ENCODE measurements at places on chromosomes 3 and 15.

- DNase-seq = no peak
These were observed 211.3 kb downstream of the MYRIP start for GRCh38 chr3:40020689-40021088.

- DNase-seq = no peak
These were observed at the start of gene TRPM1 for GRCh38 chr15:31101262-31102038. Gene TRPM1 (minus strand): TSS chr15:31101725. CDS start chr15:31081355, 20,370 bp downstream.

- DNase-seq = no peak
These were observed 152.0 kb downstream of the KLHL25 start for GRCh38 chr15:85642693-85643066.

GRCh38 chr3:110343376-110343775 is 728.2 kb upstream of the NECTIN3 start:
- DNase-seq = no peak

GRCh38 chr15:85890620-85890980 is 95.9 kb upstream of the KLHL25 start:
- no peak for DNase-seq

- no peak for DNase-seq
These were observed 304.1 kb downstream of the ZNF621 start for GRCh38 chr3:40828741-40829415.

DNA sequence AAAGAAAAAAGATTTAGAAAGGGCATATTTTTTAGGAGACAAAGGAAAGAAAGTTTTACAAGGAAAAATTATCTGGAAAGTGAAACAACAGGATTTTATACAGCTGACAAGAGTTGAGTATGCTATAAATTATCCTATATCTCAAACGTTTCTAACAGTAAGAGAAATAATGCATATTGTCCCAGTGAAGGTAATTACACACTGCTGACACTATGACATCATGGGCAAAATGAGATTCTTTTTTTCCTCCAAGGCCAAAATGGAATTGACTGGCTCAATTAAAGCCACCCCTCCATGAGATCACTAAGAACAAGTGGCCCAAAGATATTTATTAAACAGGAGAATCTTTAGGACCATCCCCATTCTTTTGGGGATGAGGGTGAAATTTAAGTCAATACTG is 72.0 kb upstream of the CDIN1 start:
- no peak for DNase-seq

- no peak for DNase-seq
These were observed 481.9 kb downstream of the FOXP1 start for GRCh38 chr3:71101626-71102025.

DNA sequence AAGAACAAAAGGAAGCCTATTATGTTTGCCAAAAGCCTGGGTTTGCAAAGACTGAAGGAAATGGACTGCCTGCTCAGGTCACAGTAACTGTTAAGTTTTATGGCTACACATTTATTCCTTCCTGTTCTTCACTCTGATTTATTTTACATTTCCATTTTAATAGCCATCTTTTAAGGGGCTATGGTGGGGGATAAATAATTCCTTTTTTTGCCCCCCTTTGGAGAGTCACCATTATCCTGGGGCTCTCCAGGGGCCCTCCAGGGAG is 53.5 kb upstream of the MYZAP start:
- no peak for DNase-seq

DNA sequence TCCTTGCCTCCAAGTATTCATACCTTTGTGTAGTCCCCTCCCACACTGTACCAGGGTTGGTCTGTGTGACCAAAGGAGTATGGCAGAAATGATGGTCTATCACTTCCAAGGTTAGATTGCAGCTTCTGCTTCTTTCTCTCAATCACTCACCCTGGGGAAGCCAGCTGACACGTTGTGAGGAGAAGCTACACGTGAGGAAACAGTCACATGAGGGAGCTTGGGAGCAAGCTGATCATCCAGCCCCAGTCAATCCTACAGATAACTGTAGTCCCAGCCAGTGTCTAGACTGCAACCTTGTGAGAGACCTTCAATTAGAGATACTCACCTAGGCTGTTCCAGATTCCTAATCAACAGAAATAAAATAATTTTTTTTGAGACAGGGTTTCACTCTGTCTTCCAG is 6.2 kb upstream of the ZNF774 start:
- DNase-seq = no peak

GRCh38 chr3:119831022-119831421 is 49.1 kb downstream of the NR1I2 start:
- DNase-seq = no peak

GRCh38 chr3:153244961-153245360 is 82.9 kb downstream of the RAP2B start:
- DNase-seq = no peak

- DNase-seq = no peak
These were observed 79.6 kb downstream of the SOX2 start for GRCh38 chr3:181791056-181791955.

DNA sequence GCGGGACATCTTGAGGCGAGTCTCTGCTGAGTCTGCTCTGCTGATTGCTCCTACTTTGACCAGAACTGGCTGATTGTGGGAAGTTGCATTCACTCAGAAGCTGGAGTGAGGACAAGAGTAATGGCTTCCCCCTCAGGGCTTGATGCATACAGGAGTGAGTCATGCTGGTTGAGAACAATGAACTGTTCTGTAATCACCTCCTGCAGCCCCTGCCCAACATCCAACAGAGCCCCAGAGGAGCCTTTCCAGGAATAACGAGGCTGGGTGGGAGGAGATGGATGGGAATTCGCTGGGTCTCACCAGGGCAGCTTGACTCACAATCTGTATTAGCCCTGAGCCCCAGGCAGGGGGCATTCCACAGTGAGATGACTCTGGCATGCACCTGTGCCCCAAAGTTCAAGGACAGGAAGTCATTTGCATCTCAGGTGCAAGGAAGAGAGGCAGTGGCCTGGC is 85.0 kb downstream of the RAB11A start:
- DNase-seq = no peak

GRCh38 chr15:63165166-63165859 is 8.0 kb upstream of the RPS27L start:
- DNase-seq = no peak

GRCh38 chr15:77858792-77859490 is 218.6 kb downstream of the TBC1D2B start:
- no peak for DNase-seq

- DNase-seq = no peak
These were observed 32.2 kb upstream of the SSR3 start for GRCh38 chr3:156586905-156587759.

DNA sequence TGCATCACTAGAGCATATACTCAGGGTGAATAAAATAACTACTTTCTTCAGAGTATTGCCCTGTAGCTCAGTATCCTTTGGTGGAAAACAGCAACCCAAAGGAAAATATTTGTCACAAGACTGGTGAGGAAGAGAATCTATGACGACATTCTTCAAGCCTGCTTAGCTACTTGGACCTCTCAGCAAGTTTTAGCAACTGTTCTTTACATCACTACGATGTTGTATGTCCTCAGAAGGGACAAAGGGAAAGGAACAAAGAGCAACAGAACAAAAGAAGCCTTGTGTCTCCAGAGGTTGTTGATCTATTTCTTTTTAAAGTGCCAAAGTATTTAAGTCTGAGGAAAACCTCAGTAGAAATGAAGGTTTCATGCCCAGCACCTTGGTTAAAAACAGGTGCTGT is 746.7 kb downstream of the NAALADL2 start:
- no peak for DNase-seq

GRCh38 chr3:127450331-127450730 is 140.2 kb downstream of the TPRA1 start:
- DNase-seq = no peak

- peak; percentile 86 for DNase-seq
These were observed 1.9 kb downstream of the CHST2 start for GRCh38 chr3:143121241-143122088.

GRCh38 chr3:72155391-72156064 is 370.6 kb upstream of the PROK2 start:
- peak; percentile 66 for DNase-seq

DNA sequence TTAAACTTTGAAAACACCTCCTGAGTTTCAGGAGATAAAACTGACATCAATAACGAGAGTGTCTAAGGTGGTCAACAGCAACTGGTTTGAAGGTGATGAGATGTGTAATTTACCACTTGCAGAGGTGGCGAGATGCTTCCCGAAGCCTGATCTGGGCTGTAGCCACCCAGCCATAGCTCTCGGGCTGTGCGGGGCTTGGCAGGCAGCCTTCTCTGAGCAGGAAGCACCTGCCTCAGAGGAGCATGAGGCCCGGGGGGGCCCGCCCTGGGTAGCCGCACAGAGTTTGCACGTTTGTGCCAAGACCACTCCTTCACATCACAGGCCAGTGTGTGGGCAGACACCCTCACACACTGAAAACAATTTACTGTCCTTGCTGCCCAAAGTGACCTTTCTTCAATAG is 220.3 kb downstream of the CACNA2D3 start:
- no peak for DNase-seq

DNA sequence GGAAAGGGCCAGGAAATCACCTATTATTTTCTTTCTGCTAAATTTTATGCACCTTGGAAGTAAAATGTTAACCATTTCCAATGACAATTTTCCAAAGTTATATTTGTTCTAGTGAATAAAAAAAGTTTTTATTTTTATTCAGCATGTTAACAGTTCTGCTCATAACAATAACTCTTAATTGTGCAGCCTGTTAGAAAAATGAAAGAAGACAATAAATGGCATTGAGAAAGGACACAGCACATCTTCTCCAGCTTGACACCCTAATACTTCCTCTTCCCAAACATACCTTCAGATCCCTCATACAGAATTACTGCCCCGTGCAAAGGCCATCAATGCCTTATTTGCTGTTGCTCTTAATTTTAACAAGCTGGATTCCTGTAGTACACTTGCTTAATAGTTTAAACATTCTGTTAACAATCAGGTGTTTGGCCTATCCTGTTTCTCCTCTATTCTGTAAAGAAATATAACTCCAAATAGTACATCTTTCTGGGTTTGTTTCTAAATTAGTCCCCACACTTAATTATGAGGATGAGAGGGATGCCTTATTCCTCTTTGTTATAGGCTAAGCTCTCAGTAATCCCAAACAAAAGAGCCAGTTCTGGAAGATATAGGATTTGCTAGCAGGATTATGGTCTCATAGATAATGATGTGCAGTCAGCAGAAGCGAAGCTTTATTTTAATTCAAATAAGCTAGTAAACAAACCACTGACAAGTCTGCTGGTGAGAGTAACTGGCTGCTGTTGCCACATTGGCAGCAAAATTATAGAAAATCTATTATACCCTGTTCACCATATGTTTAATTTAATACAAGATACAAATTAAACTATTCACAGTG is 19.2 kb upstream of the SOX2 start:
- no peak for DNase-seq

DNA sequence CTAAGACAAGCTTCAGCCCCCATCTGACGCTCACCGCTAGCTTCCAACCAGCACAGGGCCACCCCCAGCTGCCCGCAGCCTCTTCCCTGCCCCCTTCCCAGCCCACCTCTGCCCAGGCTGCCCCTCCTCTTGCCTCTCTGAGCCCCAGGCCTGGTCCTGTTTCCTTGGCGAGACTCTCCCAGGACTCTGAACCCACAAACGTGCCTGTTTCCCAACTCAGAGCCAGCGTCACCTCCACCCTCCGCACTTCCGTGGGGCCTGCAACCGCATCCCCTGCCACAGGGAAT is 35.0 kb downstream of the ZXDC start:
- DNase-seq = peak; percentile 15

DNA sequence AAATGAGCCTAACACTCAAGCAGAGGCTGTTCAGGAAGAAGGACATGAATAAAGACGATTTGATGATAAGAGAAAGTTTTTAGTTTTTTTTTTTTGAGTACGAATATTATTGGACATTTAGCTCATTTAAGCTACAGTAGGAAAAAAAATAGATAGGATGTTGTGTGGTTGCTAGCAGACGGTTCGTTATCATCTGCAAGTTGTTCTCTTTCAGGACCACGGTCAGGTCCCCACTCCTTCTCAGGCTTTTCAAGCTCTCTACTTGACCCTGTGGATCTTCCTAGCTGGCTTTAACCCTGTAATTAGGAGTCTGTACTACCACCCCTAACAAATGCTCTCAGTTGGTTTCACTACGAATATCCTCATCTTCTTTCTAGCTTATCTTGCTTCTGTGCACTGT is 1.1 kb downstream of the KCNH8 start:
- no peak for DNase-seq

DNA sequence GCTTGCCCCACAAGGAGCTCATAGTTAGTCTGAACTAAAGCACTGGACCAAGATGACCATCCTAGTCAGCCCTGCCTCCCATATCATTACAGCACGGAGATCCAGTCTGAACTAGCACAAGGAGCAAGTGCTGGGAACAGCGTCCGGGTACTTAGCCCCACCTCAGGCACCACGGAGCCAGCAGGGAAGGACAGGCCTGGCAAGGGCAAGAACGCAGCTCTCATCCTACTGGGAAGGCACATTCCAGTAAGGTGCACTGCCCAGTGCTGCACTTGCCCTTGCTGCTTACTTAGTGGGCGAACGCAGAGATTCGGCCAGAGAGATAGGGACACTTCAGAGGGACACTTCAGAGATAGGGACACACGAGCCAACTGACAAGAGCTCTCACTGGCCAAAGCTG is 27.6 kb downstream of the SEC61A1 start:
- DNase-seq = no peak

- no peak for DNase-seq
These were observed 181.0 kb downstream of the SI start for GRCh38 chr3:164897342-164897741.

- DNase-seq = no peak
These were observed 267.5 kb downstream of the VGLL3 start for GRCh38 chr3:86723433-86723832.

- no peak for DNase-seq
These were observed 35.7 kb downstream of the TRANK1 start for GRCh38 chr3:36909181-36909580.

DNA sequence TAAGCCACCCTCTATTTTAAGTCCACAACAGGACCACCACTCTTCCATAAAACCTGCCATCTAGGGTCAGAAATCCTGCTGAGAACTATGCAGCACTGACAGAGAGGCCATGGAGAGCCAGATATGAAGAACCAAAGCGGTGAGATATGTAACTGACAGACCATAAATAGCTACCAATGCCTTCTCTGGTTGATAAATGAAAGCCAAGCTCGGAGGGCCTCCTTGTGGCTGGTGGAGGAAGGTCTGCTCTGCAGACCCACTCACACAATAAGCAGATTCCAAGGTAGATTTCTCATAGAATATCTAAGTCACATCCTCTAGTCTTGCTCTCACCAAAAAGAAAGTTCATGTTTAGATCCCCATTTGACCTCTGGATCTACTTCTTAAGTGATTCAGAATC is 38.9 kb downstream of the RYK start:
- DNase-seq = peak; percentile 71

DNA sequence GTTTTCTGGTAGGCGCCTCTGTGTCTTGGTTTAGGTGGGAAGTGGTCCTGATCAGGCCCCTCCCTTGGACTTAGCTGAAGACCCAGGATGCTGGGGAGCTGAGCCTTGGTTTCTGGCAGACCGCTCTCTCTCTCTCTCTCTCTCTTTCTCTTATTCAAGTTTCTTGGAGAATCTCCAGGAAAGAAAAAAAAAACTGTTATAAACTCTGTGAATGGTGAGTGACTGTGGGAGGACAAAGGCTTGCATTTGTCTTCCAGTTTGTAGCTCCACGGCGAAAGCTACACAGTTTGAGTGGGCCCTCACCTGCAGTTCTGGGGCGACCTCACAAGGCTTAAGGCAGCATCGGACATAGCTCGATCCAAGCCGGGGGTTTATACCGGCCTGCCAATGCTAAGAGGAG is 7.5 kb downstream of the DET1 start:
- no peak for DNase-seq

All from D341Med (cell line).